SK-N-DZ (cell line): ENCODE measurements at places on chromosomes 2 and 18.

GRCh38 chr2:45242161-45242741 is 233.0 kb upstream of the SIX2 start:
- peak; percentile 47 for DNase-seq

DNA sequence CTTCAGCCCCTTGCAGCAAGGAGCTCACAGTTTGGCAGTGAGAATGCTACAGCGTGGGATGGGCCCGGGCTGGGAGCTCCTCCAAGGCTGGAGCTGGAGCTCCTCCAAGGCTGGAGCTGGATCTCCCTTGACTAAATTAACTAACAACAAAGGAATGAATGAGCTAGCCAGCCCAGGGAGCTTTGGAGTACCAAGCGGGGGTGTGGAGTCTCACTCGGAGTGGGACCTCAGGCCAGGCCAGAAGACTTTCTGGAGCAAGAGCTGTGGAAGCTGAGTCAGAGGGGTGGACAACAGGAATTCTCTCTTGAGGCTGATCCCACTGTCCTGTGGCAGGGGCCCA is 244.7 kb upstream of the HS6ST1 start:
- no peak for DNase-seq

DNA sequence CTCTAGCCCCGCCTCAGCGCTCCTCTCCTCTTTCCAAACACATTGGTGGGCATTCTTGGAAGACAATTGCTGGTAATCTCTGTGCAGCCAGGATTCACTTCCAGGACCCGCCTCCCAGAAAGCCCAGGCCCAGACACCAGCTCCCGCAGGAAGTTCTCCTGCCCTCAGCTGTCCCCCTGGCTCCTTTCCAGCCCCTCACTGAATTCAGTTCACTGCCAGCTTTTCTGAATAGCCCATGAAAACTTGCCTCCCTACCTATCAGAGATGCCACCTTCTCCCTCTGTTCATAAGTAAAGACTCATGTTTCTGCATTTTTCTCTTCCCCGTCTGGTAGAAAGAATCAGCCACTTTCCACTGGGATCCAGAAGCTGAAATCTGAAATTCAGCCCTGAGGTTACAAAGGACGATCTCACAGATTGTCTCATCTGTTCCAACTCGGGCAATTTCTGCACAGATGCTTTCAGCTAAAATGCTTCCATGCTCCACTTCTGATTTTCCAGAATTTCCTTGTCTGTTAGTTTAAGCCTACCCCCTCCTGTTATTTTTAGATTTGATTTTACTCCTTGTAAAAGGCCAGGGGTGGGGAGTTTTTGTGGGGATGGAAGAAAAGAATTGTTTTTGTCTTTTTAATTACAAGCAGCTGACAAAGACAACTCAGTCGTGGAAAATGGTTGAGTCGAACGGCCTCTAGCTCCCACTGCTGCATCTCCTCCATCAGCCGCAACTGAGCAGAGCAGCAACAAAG is 98.1 kb downstream of the SP3 start:
- no peak for DNase-seq

GRCh38 chr2:20113986-20114938 is 62.8 kb upstream of the LAPTM4A start:
- no peak for DNase-seq

- peak; percentile 65 for DNase-seq
Observed at GRCh38 chr2:181573140-181573736, 83.7 kb downstream of the CERKL start.

DNA sequence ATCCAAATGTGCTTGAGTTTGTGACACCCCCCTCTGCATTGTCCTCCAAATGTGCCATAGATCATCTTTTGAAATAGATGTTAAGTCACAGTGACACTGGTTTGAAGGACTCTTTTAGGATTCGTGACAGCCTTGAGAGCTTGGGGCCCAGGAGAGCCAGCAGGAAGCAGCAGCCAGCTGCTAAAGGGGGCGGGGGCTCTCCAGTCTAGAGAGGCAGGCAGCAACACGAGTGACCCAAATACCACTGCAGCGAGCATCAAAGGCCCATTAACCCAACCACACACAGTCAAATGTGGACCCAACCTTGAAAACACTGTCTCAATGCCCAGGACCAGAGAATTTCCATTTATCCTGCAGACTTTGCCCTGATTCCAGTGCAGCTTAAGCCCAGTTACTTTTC is 75.6 kb downstream of the ZBTB7C start:
- no peak for DNase-seq

DNA sequence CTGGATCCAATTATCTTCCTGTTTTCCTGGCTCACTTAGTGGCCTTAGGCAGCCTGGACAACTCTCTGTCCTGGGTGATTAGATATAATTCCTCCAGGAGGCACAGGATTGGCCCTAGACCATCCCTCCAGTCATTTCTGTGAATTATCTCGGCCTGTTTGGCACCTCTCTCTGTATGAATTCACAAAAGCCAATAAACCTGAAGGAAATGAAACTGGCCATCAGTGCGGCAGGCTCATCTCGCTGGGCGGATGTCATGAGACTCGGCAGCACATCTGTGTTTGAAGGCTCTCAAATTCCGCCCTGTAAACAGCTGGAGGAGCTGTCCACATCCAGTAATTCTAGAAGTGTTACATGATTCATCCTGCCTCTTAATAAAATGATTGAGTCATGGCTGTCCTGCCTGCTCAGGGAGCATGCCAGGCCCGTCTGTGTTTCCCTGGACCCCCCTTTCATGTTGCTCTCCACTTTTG is 38.6 kb downstream of the ACOXL start:
- DNase-seq: peak; percentile 4

GRCh38 chr2:160440888-160441287 is 52.7 kb downstream of the RBMS1 start:
- DNase-seq: peak; percentile 82

- no peak for DNase-seq
Observed at GRCh38 chr2:235514627-235515363, 21.0 kb downstream of the AGAP1 start.

- DNase-seq: no peak
Observed at GRCh38 chr2:126616606-126617069, 39.3 kb upstream of the GYPC start.

- DNase-seq: no peak
Observed at GRCh38 chr2:203427061-203427460, 98.9 kb downstream of the ABI2 start.

- no peak for DNase-seq
Observed at GRCh38 chr2:98465456-98466226, 21.0 kb downstream of the INPP4A start.

DNA sequence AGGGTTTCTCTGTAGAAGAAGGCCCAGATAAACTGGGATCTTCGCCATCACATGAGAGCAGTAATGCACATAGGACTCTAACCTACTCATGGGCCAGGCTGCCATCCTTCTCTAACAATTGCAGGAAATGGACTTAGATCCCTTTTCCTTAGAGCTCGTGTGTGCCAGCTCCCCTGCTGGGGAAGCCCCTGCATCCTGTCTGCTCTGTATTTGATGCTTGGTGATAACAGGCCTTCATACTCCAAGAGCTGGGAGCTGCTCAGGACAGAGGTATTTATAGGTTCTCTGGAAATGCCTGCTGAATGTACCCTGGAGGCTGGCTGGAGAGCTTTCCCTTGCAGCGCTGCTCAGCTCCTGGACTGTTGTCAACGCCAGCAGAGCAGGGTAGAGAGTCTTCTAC is 249.6 kb downstream of the MTX2 start:
- DNase-seq: peak; percentile 79

GRCh38 chr2:163834221-163834620 is 98.4 kb upstream of the FIGN start:
- DNase-seq: no peak

- DNase-seq: no peak
Observed at GRCh38 chr18:68772268-68772667, 25.6 kb upstream of the CCDC102B start.

DNA sequence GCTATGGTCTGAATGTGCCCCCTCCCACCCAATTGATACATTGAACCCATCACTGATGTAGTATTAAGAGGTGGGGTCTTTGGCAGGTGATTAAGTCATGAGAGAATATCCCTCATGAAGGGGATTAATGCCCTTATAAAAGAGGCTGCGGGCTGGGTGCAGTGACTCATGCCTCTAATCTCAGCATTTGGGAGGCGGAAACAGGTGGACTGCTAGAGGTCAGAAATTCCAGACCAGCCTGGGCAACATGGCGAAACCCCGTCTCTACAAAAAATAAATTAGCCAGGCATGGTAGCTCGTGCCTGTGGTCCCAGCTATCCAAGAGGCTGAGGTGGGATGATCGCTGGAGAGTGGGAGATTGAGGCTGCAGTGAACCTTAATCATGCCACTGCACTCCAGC is 14.3 kb downstream of the POLR2D start:
- no peak for DNase-seq

DNA sequence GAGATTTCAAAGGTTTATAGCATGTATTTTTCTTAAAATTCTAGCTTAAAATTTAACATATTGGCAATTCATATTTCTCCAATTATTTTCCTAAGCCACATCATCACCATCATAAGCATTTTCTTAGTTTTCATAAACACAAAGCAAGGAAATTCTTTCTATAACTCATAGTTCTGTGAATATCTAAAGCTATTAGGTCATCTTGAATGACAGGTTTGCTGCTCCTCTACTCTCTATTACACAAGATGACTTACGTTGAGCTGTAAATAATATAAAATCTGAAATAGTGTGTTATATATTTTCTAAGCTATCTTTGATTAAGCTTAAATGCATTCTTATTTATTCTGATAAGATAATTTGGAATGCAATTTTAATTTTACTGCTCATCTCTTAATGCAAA is 984.6 kb upstream of the CNTNAP5 start:
- no peak for DNase-seq

DNA sequence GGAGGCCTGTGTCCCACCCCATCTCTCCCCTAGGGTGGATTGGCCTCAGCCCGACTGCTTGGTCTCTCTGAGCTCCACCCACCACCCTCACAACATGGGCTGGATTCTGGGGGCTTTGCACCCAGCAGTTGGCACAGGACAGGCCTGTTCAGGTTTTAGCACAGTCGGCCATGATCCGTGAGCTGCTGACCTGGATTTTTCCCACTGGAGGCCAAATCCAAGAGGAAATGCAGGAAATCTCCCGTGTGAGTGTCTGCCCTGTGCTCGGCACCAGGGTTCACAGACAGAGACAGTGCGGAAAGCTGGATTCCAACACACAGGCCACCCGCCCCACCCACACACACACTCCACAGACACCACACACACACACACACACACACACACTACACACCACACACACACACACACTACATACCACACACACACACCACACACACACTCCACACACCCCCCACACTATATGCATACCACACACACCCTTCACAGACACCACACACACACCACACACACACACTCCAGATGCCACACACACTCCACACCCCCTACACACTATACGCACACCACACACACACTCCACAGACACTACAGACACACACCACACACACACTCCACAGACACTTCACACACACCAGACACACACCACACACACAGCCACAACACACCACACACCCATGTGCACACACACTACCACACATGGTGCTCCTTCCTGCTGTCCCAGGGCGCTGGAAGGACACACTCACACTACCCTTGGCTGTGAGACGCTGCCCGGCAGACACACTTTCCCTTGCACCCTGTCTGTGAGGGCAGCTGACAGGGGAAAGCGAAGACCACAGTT is 14.1 kb downstream of the MBP start:
- DNase-seq: no peak

DNA sequence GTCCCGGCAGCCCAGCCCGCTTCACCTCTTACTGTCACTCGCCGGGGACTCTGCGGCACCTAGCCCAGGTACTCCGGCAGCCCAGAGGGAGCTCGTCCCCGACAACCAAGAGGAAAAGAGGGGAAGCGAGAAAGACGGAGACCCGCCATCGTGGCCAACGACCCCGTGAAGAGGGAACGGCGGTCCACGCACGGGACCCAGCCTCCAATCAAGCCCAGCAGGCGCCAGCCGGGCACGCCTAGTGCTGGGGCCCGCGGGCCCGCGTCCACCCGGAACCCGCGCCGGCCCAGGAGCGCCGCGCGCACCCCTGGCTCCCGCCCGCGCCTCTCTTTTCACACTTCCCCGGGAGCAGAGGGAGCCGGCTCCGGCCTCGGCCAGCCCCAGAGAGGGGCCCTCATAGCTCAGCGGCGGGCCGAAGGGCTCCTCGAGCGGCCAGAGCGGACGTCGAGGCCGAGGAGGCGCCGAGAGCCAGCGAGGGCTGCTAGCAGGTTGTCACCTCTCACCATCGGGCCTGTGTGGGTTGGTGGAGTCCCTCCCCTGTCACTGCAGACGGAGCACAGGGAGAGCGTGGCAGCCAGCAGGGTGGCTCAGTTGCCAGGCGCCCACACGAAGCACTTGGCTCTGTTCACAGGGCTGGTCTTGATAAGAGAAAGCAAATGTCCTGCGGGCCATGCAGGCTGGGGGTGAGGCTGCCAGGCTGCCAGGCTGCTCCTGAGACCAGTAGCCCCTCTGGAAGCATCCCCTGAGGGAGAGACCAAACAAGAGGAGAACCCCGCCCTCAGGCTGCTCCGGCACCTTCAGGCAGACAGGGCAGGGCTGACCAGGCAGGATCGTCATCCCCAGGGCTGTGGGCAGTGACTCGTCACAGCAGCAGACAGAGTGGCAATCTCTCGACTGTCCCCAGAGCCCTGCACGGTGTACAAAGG is 36.9 kb upstream of the KLF11 start:
- DNase-seq: no peak

DNA sequence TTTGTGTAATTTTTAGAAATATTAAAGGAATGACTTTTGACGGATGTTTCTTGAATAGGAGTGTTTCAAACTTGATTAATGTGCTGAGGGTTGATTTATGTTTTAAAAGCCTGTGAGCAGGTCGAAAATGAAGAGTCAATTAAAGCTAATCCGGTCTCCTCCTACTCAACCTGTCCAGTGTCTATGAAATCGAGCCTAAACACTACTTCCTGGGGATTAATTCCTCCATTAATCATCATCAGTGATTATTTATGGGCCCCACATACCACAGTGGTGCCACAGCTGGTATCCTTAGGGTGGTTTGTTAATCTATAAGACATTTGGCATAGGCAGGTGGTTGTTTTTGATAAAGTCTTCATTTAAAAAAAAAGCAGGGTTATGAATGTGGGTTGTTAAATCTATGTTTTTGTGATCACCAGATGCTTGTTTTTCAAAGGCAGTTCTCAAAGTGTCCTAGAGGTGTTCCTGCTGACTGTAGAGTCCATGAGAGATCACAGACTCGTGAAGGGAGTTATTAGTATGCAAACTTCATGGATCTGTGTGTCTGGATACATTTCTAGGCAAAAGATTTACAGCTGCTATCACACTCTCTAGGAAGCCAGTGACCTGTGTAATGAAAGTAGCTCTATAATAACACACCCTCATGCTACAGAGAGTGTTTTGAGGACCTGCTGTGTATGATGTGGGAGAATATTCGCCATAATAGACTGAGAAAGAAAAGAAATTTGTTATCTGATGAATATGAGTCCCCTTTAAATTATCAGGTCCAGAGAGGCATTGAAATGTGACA is 308.6 kb downstream of the AKAIN1 start:
- no peak for DNase-seq

GRCh38 chr2:2014251-2014771 is 270.0 kb upstream of the PXDN start:
- DNase-seq: no peak

DNA sequence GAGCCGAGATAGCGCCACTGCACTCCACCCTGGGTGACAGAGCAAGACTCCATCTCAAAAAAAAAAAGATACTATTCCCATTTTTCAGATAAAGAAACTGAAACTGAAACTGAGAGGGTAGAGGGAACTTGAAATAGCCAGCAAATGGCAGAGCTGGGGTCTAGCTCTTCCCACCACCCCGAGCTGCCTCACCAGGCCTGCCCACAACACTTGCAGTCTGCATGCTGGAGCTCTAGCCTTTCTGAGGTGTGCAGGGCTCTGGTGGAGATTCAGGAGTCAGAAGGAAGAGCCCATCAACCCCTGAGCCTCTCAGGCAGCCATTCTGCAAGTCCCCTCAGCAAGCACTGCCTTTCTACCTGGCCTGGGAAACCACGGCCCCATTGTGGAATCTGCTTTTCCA is 14.3 kb downstream of the EDAR start:
- DNase-seq: no peak

GRCh38 chr2:40098786-40099470 is 319.9 kb upstream of the THUMPD2 start:
- no peak for DNase-seq
